GM12891 (cell line): ENCODE measurements at places on chromosomes 5 and 9.

- DNase-seq: no peak
These were observed 35.2 kb downstream of the GOLPH3 start for GRCh38 chr5:32138839-32139493.

GRCh38 chr5:17847286-17847685 lies 213.0 kb downstream of the TAF11L14 start:
- no peak for DNase-seq

- no peak for DNase-seq
These were observed 27.9 kb downstream of the NSUN2 start for GRCh38 chr5:6604946-6605345.

GRCh38 chr9:71302776-71303175 lies 181.4 kb upstream of the TRPM3 start:
- DNase-seq: no peak
